ENCODE measurements at places on chromosomes 3 and 15. TPM values are rescaled to one million over a fixed set of nuclear protein-coding genes. Genes with fewer than 3 reads are reported as not detected.

Gene TEX55
- not detected for total RNA-seq

Gene ERICH6
- total RNA-seq, result not detected

GRCh38 chr3:197686899-197687298 is 49.8 kb downstream of the RUBCN start:
- no peak for DNase-seq

- no peak for DNase-seq
These were observed 378 bp upstream of the HYAL3 start for GRCh38 chr3:50299638-50299928.

DNA sequence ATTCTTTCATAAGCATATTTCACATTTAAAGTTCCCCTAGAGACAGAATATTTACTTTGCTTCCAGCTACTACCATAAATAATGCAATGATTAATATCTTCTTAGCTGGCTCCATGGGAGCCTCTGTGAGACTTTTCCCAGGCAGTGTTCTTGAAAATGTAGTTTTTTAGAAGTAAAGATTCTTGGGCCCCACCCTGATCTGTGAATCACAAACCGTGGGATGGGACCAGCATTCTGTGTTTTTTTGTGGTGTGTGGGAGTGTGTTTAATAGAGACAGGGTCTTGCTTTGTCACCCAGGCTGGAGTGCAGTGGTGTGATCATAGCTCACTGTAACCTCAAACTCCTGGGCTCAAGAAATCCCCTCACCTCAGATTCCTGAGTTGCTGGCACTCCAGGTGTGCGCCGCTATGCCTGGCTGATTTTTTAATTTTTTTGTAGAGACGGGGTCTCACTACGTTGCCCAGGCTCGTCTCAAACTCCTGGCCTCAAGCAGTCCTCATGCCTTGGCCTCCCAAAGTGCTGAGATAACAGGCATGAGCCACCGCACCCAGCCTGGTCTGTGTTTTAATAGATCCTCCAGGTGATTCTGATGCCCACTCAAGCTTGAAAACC is 83.0 kb downstream of the KLHL25 start:
- DNase-seq, result no peak

DNA sequence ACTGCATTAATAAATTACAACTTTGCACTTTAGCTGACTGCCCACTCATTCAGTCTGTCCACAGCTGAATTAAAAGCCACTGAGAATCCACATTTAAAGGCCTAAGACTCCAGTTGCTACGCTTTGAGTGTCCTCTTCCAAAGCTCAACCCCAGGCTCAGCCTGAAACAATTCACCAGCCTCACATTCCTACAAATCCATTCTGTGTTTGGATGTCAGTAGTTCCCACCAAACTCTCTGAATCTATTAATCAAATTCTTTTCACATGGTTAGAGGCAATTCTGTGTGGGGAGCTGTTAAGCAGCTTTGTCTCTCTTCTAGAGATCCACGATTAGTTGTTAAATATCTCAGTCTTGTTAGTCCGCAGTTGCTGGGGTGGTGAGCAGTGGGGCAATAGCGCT is 116.8 kb upstream of the UBE2E2 start:
- DNase-seq, result peak; percentile 74

- DNase-seq, result no peak
These were observed 28.1 kb downstream of the ERICH6 start for GRCh38 chr3:150675587-150675986.

All from neural progenitor cell (in vitro differentiated cells).